WTC11 (cell line): ENCODE measurements at places on chromosomes 11 and 22. TPM values are rescaled to one million over a fixed set of nuclear protein-coding genes. Genes with fewer than 3 reads are reported as not detected.

Gene CBX7
- 10.6 to 11.1 TPM (median 10.6 TPM) in 3 replicates for total RNA-seq

Gene OR4D9
- not detected in 3 replicates for total RNA-seq

Gene B4GALNT4
- total RNA-seq = 88.0 to 113 TPM (median 97.8 TPM) in 3 replicates

Gene PIK3IP1
- total RNA-seq = 1.6 to 2.1 TPM (median 2.0 TPM) in 3 replicates

Gene YPEL1
- total RNA-seq = 7.7 to 17.7 TPM (median 15.5 TPM) in 3 replicates

Gene LARGE1
- 62.4 to 72.6 TPM (median 68.8 TPM) in 3 replicates for total RNA-seq

Gene SYNGR1
- 26.5 to 35.3 TPM (median 28.7 TPM) in 3 replicates for total RNA-seq

Gene LRRC75B
- total RNA-seq = 17.3 to 19.2 TPM (median 17.6 TPM) in 3 replicates

- H3K27ac ChIP-seq = peak overlapping the region; percentile 55
- no peak overlapping the region for H3K4me3 ChIP-seq
- peaks cover 22% of the 10 kb centered on the region for H3K4me1 ChIP-seq
- H3K27me3 ChIP-seq = no peaks in the 10 kb centered on the region
Measured at GRCh38 chr22:19109198-19110063, 12.8 kb downstream of the DGCR2 start.

DNA sequence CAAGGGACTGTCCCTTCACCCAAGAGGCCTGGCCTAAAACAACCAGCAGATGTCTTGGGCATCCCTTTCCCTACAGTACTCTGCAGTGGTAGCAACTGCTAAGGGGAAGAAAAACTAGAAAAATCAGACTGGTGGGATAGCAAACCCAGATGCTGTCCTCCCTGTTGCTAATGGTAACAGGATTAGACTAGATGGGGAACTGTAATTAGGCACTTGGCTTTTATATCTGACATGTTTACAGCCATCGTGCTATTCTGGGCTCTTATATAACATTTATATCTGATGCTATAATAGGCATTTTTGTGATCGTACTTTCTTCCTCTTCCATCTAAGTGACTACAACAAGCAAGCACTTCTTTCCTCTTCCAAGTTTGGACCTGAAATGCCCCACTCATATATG, 316.7 kb downstream of the DLG2 start:
- DNase-seq = no peak
- H3K4me3 ChIP-seq = no peak overlapping the region
- peaks cover 16% of the 10 kb centered on the region for H3K4me1 ChIP-seq
- no peak overlapping the region for H3K27ac ChIP-seq

- H3K27ac ChIP-seq = no peak overlapping the region
- peak; percentile 60 for DNase-seq
- H3K27me3 ChIP-seq = peaks cover 21% of the 10 kb centered on the region
Measured at GRCh38 chr11:122101625-122102291, 14.3 kb downstream of the BLID start.

DNA sequence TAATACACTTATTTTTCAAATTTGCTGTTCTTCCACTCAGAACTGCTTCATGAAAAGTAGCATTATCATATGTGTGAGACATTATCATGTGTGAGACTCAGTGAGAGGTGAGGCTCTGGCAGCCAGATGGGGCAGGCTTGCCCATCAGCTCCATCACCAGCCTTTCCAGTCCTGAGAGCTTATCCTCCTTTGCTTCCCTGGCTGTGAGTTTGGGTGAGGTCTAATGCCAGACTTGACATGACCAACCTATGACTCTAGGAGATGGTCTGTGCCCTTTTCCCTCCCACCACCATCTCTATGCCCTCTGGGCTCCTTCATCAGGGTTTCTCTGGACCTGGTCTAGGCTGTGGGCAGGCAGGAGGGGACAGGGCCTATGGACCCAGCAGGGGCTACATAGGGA, 145.0 kb downstream of the KIRREL3 start:
- DNase-seq = no peak
- H3K36me3 ChIP-seq = no peaks in the 10 kb centered on the region
- H3K27ac ChIP-seq = no peak overlapping the region
- peaks cover 10% of the 10 kb centered on the region for H3K4me1 ChIP-seq
- H3K4me3 ChIP-seq = no peak overlapping the region
- no peaks in the 10 kb centered on the region for H3K27me3 ChIP-seq

DNA sequence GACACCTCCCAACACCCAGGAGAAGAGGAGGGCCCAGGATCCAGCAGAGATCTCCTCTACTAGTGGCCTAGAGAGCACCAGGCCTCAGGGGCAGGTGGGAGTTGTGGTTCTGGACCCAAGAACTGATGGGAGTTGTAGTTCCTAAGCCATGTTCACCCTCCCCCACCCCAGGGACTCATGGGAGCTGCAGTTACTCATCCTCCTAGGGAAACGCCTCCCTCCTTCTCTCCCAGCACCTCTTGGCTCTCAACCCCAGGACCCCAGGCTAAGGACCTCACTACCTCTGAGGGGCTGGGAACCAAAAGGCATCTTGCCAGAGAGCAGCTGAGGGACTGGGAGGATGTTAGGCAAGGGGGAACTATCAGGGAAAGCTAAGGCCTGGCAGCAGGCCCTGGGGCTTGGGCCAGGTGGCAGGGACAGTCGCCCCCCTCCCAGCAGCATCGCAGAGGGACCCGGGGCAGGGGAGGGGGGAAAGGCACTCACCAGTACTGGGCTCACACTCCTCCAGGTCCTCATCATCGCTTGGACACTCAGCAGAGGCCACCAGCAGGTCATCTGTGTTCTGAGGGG, 28.9 kb downstream of the SLC22A12 start:
- no peaks in the 10 kb centered on the region for H3K36me3 ChIP-seq
- H3K4me3 ChIP-seq = no peak overlapping the region
- H3K27ac ChIP-seq = no peak overlapping the region
- H3K27me3 ChIP-seq = no peaks in the 10 kb centered on the region

GRCh38 chr11:13781153-13781552, 112.7 kb downstream of the FAR1 start:
- no peaks in the 10 kb centered on the region for H3K36me3 ChIP-seq
- DNase-seq = no peak
- H3K27ac ChIP-seq = no peak overlapping the region

DNA sequence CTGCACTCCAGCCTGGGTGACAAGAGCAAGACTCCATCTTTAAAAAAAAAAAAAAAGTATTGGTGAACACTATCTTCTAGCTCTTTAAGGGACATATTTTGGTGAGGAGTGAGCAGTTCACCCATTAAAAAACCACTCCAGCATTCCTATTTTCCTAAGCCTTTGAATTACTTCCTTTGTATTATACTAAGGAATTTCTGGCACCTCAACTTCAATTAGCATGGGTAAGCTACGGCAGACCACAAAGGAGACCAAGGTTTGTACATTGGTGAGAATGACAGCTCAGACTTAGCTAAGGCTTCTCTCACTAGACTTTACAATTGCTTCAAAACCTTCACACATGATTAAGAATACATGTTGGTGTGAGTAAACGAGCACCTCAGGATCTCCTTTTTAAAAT, 57.0 kb upstream of the BIRC3 start:
- H3K27ac ChIP-seq = no peak overlapping the region
- no peak for DNase-seq

GRCh38 chr22:38110863-38111852, 674 bp upstream of the BAIAP2L2 start:
- H3K27ac ChIP-seq = no peak overlapping the region
- no peaks in the 10 kb centered on the region; the same call in 1 of the 2 replicates for H3K27me3 ChIP-seq
- H3K4me1 ChIP-seq = peaks cover 7% of the 10 kb centered on the region

GRCh38 chr11:85643191-85643614, 4.6 kb upstream of the TMEM126A start:
- H3K27ac ChIP-seq = peak overlapping the region; percentile 58; the same call in 1 of the 2 replicates
- DNase-seq = no peak
- H3K27me3 ChIP-seq = no peaks in the 10 kb centered on the region

DNA sequence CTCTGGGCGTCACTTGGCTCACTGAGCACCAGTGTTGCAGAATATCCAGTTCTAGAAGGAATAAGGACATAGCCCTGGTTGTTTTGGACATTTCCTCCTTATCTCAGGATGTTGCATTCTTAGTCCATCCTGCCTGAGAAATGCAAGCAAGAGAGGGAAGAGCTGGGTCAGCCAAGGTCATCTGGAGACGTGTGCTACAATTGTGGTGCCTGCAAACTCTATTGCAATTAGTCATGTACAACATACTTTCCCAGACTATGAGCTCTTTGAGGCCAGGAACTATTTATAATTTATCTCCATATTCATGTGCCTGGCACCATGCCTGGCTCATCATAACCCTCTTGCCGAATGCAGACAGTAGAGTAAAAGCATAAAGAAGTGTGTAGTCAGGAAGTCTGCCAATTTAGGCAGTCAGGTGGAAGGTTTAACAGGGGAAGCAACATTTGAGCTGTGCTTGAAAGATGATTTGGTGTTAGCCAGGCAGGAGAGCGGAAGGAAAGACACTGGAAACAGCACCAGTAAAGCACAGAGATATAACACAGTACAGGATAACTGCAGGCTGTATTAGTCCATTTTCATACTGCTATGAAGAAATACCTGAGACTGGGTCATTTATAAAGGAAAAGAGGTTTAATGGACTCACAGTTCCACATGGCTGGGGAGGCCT, 129.4 kb upstream of the PAX6 start:
- no peak for DNase-seq
- H3K36me3 ChIP-seq = no peaks in the 10 kb centered on the region
- no peaks in the 10 kb centered on the region for H3K27me3 ChIP-seq
- H3K4me1 ChIP-seq = peaks cover 16% of the 10 kb centered on the region
- H3K27ac ChIP-seq = no peak overlapping the region

GRCh38 chr11:66468691-66469090, 2.0 kb downstream of the PELI3 start:
- peak overlapping the region; percentile 83 for H3K4me3 ChIP-seq
- DNase-seq = no peak
- H3K27me3 ChIP-seq = no peaks in the 10 kb centered on the region; the same call in 1 of the 2 replicates
- no peak overlapping the region for H3K27ac ChIP-seq
- peaks cover 41% of the 10 kb centered on the region for H3K4me1 ChIP-seq

GRCh38 chr22:35148381-35148780, 82.4 kb downstream of the ISX start:
- peaks cover 4% of the 10 kb centered on the region; the same call in 1 of the 2 replicates for H3K36me3 ChIP-seq
- DNase-seq = no peak
- H3K27ac ChIP-seq = no peak overlapping the region
- H3K4me1 ChIP-seq = peaks cover 20% of the 10 kb centered on the region
- H3K4me3 ChIP-seq = no peak overlapping the region

DNA sequence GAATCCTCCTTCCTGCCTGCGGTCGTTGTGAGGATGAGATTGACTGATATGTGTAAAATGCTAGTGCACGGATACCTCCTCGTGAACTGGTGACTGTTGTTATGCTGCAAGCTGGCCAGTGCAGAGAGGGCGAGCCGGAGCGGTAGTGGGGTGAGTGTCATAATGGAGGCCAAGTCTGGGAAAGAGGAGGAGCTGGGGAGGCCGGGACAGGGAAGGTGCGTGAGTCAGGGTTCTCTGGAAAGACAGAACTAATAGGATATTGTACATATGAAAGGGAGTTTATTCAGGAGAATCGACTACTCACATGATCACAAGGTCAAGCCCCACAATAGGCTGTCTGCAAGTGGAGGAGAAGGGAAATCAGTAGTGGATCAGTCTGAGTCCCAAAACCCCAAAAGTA, 56.8 kb upstream of the FADD start:
- peaks cover 31% of the 10 kb centered on the region for H3K4me1 ChIP-seq
- H3K27me3 ChIP-seq = peaks cover 15% of the 10 kb centered on the region
- H3K4me3 ChIP-seq = no peak overlapping the region

- no peak for DNase-seq
- peaks cover 19% of the 10 kb centered on the region for H3K4me1 ChIP-seq
- peaks cover 3% of the 10 kb centered on the region; the same call in 1 of the 2 replicates for H3K36me3 ChIP-seq
Measured at GRCh38 chr11:108914211-108914610, 249.3 kb downstream of the DDX10 start.

GRCh38 chr11:996681-997080, 39.8 kb downstream of the MUC6 start:
- no peaks in the 10 kb centered on the region for H3K4me1 ChIP-seq
- peaks cover 41% of the 10 kb centered on the region for H3K36me3 ChIP-seq
- DNase-seq = no peak

DNA sequence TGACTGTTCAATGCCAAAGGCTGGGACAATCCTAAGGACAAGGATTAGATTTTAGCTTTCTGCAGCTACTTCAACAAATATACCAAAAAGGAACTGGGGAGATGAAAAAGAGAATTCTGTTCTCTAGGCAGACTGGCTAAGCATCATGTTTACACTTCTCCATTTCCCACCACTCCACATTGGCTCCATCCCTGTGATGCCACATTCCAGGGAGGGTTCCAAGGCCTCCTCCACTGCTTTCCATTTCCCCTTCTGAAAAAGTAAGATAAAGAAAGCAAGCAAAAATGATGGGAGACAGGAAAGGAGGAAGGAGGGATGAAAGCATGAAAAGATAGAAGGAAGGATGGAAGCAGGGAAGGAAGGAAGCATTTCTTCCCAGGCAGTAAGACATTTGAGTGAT, 315.8 kb downstream of the BLID start:
- no peaks in the 10 kb centered on the region for H3K27me3 ChIP-seq
- H3K27ac ChIP-seq = peak overlapping the region; percentile 97
- peaks cover 30% of the 10 kb centered on the region for H3K36me3 ChIP-seq
- peak overlapping the region; percentile 43 for H3K4me3 ChIP-seq

- no peak overlapping the region for H3K27ac ChIP-seq
- no peak for DNase-seq
- no peaks in the 10 kb centered on the region for H3K4me1 ChIP-seq
- H3K4me3 ChIP-seq = no peak overlapping the region
Measured at GRCh38 chr22:32722441-32722840, 79.1 kb upstream of the TIMP3 start.

DNA sequence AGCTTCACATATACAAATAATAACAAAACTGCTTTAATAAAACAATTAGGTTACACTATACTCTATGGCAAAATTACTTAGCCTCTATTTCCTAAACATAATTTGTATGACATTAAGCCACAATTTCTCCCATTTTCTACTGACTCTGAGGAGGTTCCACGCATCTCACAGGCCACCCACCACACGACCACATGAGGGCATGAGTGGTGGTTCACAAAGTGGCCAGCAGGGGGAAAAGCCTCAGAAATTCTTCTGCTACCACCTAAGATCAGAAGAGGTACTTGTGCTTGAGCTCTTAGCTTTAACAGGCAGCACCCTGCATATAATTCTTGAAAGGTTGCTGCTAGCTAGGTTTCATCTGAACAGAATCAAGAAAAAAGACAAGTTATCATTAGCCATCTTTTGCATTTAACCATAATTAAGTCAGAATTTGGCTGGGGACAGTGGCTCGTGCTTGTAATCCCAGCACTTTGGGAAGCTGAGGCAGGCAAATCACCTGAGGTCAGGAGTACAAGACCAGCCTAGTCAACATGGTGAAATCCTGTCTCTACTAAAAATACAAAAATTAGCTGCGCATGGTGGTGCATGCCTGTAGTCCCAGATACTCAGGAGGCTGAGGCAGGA, 7.7 kb downstream of the LPXN start:
- no peak overlapping the region for H3K27ac ChIP-seq
- no peak overlapping the region for H3K4me3 ChIP-seq
- DNase-seq = peak; percentile 69
- H3K4me1 ChIP-seq = no peaks in the 10 kb centered on the region
- no peaks in the 10 kb centered on the region for H3K27me3 ChIP-seq

GRCh38 chr11:27217948-27218420, 145.0 kb downstream of the CCDC34 start:
- peaks cover 8% of the 10 kb centered on the region for H3K36me3 ChIP-seq
- DNase-seq = no peak
- no peaks in the 10 kb centered on the region for H3K27me3 ChIP-seq
- peaks cover 59% of the 10 kb centered on the region for H3K4me1 ChIP-seq
- no peak overlapping the region for H3K27ac ChIP-seq
